ENCODE measurements at places on chromosomes 5 and 9. TPM values are rescaled to one million over a fixed set of nuclear protein-coding genes. Genes with fewer than 3 reads are reported as not detected.

HTR1A gene
- not detected for total RNA-seq

PCDHGA9 gene
- 1.1 TPM for total RNA-seq

CNTNAP3B gene
- 0.64 TPM for total RNA-seq

DNA sequence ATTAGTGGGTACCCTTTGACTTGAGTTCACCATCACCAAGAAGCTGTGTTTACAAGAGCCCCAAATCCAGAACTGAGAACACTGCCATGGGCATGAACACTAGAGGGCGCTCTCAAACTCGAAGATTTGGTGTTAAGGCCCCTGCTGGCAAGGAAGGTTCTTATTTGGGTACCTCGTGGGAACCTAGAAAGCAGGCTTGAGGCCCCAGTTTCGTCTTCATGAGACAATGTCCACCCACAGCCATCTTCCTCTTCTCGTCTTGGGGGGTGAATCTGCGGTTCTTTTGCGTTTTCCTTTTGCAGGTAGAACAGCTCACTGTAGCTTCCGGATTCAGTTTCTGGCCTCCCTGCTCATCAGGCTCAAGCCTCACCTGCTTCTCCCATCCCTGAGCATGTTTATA, 184.0 kb downstream of the SEMA5A start:
- no peak for DNase-seq

GRCh38 chr5:85109616-85110015, 724.9 kb upstream of the EDIL3 start:
- no peak for DNase-seq

- DNase-seq = no peak
Observed at GRCh38 chr5:148998174-148998797, 64.6 kb downstream of the SH3TC2 start.

DNA sequence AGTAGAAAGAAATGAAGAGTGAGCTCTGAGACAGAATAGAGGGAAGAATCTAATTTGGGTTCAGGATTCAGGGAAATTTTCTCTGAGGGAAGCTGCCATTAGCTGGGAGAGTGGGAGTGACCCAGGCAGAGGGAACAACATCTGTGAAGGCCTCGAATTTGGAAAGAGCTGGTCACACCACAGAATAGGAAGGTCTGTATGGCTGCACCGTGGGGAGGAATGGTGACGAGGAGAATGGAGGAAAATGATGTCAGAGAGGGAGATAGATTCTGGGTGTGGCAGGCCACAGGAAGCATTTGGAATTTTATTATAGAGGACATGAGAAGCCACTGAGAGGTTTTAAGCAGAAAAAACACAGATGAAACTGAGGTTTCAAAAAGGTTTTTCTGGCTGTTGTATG, 98.5 kb downstream of the MAMDC2 start:
- no peak for DNase-seq

- no peak for DNase-seq
Observed at GRCh38 chr5:109653561-109654239, 36.0 kb upstream of the MAN2A1 start.

DNA sequence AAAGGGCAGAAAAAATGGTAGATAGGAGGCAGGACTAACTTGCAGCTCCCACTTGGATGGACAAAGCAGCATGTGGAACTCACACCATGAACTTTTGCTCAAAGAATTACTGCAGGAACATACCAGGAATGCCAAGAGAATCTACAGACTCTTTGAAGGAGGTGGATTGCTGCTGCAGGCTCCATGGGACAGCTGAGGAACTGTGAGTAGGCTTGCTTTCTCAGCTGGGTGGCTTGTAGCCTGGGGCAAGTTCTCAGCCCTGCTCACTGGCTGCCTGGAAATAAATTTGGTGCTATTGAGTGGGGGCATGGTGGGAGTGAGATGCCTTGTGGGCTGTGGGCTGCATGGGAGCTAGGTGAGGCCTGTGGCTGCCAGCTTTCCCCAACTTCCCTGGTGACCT, 574.5 kb downstream of the PRELID2 start:
- no peak for DNase-seq

DNA sequence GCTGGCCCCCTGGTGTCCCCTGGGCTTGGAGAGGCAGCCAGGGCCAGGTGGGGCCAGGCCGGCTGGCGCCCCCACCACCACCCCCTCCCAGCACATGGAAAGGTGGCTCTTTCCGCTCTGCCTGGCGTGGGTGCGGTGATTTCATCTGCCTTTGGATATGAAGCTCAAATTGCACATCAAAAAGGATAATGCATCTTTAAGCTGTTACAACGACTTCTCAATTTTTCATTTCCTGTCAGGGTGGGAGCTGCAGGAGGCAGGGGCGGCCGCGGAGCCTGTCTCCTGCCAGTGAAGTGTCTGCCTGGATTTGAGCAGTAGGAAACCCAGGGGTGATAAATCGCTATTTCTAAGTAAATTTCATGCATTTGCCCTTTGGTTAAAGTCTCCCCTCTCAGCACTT, 169.2 kb upstream of the MVB12B start:
- no peak for DNase-seq

DNA sequence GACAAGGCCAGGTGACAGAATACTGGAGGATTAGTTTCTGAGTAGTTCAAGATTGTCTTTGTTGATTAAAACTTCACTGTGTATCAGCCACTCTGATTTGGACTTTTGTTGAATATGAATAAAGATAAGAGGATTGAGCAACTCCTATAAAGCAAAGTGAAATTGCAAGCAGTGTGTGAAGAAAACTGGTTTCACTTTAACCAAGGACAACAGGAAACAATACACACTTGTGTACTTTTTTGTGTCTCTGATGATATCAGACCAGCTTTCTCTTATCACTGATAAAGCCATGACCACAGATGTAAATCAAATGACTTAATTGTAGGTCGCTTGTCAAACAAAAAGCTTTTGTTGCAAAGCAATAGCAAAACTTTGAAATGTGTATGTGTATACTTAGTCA, 268.6 kb downstream of the FER start:
- DNase-seq = no peak

GRCh38 chr9:38318759-38319495, 73.6 kb upstream of the ALDH1B1 start:
- DNase-seq = no peak

DNA sequence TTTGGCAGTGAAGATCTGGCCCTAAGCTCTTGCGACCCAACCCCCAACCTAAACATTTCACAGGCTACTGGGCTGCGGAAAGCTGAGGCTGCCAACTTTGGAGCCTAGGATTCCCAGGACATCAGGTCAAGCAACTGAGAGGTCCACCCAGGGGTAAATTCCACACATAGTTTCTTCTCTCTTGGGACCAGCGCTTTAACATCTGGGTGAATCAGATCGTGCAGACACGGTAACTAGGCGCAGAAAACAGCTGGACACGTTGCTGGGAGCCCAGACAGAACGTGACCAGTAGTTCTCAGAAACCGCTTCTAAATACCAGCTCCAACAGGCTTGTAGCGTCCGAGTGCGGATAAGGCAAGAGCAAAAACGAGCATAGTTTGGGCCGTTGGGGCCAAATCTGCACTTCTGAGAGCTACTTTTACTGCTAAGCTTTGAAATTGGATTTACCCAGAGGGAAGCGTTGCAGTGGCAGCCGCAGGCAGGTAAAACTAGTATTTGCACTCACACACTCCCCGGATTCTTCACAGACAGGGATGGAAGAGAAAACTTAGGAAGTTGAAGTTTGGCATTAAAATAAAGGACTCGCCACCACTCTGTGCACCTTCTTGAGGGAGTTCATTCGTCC, 11.8 kb downstream of the ITGA1 start:
- DNase-seq = no peak

- DNase-seq = no peak
Observed at GRCh38 chr5:68225188-68225910, 9.8 kb downstream of the PIK3R1 start.

DNA sequence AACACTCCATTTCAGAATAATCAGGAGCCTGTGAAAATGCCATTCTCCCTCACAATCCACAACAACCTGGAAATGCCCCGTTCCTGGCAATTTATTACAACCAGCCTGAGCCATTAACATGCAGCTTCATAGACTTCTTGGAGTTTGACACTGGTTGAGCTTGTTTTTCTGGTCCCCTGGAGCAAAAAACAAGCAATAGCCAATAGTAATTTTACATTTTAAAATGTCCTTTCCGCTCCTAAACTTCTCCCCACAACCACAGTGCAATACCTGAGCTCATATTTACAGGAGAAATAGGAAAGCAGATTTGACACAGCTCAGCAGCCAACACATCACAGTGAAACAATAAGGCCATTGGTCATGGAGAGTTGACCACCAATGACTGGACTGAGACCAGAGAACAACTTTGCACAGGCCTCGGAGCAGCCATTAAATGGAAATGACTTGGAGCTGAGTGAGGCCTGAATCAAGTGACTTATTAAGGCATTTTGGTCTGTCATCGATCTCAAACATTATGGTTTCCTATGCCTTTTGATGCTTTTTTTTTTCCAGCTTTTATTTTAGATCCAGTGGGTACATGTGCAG, 73.0 kb downstream of the ENC1 start:
- no peak for DNase-seq

GRCh38 chr5:107504424-107504823, 166.3 kb downstream of the EFNA5 start:
- DNase-seq = no peak

DNA sequence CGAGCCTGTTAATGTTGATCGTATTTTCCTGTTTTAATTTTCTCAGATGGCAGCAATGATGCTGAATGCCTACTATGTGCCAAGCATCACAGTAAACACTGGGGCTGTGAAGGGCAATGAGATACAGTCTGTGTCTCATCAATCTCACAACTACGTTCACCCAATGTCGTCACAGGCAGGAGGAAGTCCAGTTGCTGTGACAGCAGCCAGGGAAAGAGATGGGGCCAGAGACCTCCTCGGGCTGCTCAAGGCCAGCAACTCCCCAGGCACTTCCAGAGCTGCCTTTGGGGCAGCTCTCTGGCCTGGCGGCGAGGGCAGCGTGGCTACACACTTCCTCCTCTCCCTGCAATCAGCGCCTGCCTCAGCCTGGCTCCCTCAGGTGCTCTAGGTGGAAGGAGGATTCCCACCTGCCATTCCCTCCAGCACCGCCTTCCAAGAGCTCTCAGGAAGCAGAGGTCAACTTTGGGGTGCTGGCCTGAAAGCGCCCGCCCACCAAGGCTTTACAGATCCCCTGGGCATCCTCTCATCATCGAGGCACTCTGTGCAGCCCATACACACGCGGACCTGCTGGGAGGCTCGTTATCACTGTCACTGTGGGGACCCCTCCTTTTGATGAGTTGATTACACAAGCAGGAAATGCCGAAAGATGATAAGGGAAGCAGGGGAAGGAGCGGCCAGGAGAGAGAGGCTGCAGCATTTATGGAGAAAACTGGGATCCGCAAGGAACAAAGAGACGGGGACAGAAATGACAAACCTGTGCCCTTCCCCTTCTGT, 159.2 kb downstream of the ZDHHC21 start:
- DNase-seq = no peak

- no peak for DNase-seq
Observed at GRCh38 chr9:114093031-114093471, 6.0 kb downstream of the KIF12 start.

GRCh38 chr9:21311889-21312288, 6.8 kb upstream of the IFNA5 start:
- no peak for DNase-seq

DNA sequence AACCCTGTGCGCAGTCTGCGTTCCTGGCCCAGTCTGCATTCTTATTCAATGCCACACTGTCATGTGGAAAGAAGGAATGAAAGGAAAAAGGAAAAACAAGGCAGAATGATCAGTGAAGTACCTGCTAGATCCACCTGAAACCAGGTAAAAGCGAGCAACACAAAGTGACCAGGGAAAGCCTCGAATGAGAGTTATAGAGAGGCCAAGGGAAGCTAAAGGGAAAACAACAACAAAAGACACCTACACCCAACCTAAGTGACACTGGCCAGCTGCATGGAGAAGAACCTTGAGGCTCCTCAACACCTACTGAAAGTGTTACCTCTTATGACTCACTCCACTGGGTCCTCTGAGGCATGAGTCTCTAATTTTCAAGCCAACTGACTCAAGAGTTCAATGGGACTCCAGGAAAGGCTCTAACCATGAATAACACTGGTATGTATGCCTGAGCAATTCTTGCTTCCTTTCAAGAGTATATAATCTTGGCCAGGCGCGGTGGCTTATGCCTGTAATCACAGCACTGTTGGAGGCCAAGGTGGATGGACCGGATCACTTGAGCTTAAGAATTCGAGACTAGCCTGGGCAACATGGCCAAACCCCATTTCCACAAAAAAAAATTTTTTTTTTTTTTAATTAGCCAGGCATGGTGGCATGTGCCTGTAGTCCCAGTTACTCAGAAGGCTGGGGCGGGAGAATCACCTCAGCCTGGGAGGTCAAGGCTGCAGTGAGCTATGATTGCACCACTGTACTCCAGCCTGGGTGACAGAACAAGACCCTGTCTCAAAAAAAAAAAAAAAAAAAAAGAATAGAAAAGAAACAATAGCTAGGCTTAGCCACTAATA, 29.0 kb downstream of the MTMR12 start:
- DNase-seq = no peak

DNA sequence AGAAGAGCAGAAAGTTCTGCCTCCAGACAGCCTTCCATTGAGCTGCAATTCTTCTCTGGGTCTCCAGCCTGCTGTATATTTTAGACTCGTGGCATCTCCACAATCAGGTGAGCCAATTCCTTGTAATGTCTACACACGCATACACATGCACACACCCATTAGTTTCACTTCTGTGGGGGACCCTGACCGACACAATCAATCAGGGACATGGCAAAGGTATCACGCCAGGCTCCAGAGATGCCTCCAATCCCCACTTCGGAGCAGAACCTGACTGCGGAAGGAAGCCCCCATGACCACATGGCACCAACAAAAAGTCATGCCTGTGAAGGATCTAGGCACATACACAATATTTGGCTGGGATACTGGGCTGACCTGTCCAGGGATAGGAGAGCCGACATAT, 21.4 kb downstream of the SEMA4D start:
- DNase-seq = no peak

GRCh38 chr5:63233911-63234310, 655.3 kb downstream of the LRRC70 start:
- DNase-seq = no peak

DNA sequence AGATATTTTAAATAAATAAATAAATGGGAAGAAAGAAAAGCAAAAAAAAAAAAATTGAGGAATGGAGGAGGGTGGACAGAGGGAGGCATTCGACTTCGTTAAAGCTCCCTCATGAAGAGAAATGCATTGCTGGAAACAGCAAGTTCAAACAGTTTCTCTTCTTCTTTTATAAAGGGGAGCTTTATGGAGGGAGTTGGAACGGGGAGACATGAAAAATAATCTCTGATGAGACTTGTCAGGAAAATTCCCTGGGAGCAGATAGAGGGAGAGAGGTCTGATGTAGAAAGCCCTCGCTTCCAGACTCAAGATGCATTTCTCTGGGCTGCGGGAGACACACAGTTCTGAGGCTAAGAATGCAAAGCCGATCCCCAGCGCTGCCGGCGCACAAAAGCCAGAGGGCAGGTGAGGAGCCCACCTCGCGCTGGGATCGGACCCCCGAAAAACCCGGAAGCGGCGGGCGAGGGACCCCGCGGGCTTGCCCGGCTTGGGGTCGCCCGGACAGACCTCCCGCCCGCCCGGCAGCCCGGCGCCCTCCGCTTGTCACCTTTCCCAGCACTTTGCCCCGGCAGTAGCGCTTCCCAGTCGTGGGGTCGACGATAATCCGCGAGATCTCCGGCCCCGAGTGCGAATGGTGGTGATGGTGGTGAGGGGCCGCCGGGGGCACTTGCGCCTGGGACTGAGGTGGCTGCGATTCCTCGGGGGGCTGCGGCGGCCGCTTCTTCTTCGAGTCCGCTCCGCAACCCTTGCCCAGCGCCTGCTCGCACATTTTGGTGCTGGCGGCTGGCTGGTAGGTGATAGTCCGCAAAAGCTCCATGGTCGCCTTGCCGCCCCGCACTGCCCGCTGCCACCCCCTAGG, 512 bp downstream of the PLK2 start:
- DNase-seq = no peak
